Activated CD4-positive, alpha-beta T cell treated with anti-CD3 and anti-CD28 coated beads, Interleukin-2, amount 10 ng/mL, durations not matched to agents 7 days and 5 days (primary cell): ENCODE measurements at places on chromosomes 13 and 19.

DNA sequence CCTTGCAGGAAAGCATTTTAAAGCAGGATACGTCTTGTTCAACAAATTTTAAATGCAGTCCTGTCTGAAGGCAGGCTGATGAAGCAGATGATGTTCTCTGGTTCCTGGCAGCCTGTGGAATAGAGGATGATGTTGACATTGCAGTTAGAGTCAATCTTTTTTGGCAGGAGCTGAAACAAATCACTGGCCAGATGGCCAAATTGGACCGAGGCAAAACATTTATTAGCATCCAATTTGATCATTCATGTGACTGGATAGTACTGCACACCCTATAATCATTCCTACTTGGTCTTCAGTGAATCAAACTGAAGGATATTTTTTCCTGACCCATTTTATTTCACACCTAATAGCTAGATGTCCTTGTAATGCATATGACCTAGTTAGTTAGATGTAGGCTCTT is 172.2 kb upstream of the SLC10A2 start:
- no peak for DNase-seq

DNA sequence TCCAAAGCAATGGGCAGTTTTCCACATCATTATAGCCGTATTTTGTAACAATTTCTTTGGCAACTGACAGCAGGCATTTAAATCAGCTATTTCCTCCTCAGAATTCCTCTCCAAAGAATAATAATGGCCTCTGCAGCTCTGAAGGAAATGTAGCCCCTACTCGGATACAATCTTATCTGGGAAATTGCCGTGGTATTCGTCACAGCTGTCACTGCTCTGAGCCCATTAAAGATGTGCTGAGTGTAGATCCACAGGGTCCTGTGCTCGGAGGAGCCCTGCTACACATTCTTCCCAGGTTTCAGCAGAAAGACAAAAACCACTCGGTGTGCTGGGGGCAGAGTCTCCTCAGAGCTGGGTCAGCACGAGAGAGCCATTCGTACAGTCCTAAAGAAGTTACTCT is 33.1 kb downstream of the MZT1 start:
- no peak for DNase-seq

GRCh38 chr13:39910833-39911232 is 255.4 kb downstream of the COG6 start:
- DNase-seq, result no peak

GRCh38 chr13:25992076-25992475 is 59.7 kb downstream of the SHISA2 start:
- DNase-seq, result no peak

DNA sequence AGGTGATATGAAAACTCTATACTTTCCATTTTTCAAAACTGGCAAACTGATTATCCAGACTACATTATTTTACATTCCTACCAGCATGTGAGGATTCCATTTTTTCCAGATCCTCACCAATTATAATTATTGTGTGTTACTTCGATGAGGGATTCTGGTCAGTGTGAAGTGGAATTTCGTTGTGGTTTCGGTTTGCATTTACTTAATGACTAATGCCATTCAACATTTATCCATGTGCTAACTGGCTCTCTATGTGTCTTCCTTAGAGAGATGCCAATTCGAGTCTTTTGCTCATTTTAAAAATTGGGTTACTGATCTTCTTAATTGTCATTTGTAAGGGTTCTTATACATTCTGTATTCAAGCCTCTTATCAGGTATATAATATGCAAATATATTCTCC is 1551.3 kb upstream of the MIR17HG start:
- DNase-seq, result no peak

DNA sequence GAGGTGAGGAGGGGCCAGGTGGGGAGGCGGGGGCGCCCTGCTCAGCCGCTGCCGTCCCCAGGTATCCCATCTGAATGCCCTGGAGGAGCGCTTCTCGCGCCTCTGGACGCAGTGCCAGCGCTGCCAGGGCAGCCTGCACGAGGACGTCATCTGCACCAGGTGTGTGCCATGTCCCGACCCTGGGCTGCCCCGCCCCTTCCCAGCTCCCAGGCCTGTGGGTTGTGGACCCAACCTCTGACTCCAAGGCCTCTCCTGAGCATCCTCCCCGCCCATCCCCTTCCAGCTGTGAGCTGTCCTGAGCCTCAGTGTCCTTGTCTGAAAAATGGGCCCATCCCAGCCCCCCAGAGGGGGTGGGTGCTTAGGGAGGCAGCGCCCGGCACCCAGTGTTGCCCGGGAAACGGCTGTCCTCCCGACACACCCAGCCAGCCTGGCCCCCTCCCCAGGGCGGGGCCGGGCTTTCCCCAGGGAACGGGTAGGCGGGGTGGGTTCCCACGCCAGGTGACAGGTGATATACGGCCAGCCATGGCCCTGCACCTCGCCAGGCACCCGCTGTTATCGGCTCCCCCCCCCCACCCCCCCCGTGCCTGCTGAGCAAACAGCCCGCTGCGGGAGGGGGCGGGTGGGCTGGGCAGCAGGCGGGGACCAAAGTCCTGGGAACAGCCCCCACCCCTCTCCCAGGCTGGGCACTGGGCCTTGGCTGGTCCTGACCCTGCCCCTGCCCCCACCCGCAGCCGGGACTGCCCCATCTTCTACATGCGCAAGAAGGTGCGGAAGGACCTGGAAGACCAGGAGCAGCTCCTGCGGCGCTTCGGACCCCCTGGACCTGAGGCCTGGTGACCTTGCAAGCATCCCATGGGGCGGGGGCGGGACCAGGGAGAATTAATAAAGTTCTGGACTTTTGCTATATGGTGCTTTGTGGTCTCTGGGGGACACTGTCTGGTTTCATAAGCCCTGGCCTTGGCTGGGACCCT is 1.3 kb upstream of the SPIB start:
- no peak for DNase-seq

GRCh38 chr19:1719519-1719918 is 33.8 kb upstream of the ONECUT3 start:
- no peak for DNase-seq

DNA sequence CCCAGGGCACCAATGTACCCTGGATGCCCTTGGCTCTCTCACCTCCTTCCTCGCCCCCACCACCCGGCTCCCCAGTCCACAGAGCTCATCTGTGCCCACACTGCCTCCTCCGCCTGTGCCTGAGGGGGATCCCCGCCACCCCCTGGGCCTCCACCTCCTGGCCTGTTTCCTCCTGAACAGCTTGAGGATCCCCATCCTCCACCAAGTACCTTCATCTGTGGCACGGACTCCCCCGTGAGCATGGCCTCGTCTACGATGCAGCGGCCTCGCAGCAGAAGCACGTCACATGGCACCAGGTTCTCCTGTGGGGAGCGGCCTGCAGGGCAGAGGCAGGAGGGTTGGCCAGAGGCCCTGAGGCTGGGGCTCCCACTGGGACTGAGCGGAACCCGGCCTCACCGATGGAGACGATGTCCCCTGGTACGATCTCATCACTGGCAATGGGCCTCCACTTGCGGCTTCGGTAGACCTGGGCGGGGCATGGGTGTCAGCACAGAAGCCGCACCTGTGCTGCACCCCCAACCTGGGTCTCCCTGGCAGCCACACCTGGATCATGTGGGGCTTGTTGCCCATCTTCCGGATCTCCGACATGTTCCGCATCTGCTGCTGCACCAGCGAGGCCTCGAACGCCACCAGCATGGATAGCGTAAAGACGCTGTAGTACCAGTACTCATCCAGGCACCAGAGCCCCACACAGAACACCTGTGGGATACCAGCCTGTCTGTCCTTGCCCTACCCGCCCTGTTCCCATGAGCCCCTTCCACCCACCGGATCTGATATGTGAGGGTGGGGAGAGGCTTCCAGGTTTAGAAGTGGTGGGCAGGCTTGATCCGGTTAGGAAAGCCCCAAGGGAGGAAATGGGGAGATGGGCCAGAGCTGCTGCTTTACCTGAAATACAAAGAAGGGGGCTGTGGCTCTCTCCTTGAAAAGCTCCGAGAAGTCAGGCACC is 6.8 kb downstream of the ATP13A1 start:
- no peak for DNase-seq

DNA sequence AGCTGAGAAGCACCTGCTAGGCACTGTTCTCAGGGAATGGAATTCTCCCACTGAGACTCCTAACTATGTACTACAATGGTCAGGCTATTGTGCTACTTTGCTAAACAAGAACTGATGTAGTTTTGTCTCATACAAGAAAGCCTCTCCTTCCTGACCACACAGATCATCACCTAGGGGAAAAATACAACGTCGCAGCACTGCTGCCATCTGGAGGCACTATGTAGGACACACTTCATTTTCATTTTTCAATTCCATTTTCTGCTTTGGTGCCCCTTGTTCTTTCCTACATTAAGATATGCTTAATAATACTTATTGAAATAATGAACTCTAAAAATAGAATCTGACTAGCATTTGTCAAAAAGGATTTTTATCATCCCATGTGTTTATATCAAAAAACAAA is 21.1 kb downstream of the PROSER1 start:
- DNase-seq, result peak; percentile 30

DNA sequence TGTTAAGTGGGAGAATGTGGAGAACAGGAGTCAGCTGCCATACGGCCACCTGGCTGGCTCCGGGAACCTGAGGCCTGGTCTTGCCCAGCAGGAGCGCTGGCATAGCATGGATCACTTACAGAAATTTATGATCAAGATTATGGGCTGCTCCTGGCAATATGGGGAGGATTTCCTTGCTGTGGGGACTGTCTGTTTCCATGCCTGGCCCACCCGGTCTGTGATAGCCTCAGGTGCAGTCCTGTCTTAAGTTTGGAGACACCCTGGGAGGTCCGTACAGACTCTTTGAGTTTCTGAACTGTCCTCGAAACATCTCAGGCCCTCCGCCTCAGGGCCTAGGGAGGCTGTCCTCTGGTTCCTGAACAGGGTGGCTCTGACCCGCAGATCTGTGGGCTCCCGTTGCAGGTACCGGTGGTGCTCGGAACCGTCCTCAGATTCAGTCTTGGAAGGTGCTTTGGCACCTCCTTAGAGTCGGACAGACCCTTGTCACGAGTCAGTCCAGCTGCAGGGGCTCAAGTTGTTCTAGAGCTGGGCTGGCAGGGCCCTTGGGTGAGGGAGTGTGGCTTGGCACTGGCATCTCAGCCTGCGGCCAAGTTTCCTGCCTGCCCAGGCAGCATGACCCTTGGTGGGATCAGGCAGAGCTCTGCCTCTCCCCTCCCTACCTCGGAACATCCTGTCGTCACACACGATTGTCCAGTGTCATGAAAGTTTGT is 4.9 kb downstream of the TFDP1 start:
- no peak for DNase-seq

- no peak for DNase-seq
Observed at GRCh38 chr13:109760402-109760801, 26.0 kb downstream of the IRS2 start.

GRCh38 chr19:37813340-37813739 is 34.0 kb upstream of the ZNF573 start:
- no peak for DNase-seq
